ENCODE measurements at places on chromosomes 12 and 14.

- no peak for DNase-seq
Observed at GRCh38 chr12:54053003-54053750, 458 bp upstream of the HOXC4 start.

GRCh38 chr12:92108651-92109050 lies 37.0 kb downstream of the BTG1 start:
- DNase-seq, result no peak

DNA sequence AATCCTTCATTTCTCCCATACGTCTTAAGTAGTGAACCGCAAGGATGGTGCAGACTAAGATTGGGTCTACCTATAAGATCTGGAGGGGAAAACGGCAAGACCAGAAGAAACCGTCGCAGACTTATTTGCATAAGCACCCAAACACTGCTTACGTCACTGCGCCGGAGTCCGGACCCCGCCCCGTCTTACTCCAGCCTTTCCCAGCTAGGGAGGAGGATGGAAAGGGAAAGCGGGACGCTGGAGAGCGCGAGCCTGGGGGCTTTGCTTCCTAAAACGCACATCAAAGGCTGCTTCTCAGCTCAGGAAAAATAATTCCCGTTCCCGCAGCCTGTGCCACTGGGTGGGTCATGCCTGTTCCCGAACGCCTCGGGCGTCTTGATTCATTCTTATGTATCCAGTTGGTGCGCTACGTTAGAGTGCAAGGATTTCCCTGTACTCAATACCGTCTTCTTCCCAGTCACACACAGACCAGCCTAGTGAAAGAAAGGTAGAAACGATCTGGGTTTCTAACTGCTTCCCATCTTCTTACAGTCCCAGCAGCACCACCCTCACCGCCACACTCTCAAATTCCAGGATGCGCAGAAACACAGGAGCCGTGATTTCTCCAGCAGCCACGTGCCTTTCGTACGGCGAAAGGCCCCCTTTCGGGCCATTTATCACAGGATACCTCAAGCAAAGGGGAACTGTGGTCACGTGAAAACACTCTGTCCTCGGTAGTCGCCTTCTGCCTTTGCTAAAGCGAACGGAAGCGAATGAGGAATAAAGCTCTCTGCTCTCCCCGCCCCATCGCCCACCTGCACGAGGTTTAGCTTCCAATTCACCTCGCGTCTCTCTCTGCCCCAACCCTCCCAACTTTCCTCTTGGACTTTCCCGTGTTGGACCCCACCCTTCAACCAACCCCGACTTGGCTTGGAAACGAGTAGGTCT lies 1.1 kb downstream of the SLC6A15 start:
- no peak for DNase-seq

DNA sequence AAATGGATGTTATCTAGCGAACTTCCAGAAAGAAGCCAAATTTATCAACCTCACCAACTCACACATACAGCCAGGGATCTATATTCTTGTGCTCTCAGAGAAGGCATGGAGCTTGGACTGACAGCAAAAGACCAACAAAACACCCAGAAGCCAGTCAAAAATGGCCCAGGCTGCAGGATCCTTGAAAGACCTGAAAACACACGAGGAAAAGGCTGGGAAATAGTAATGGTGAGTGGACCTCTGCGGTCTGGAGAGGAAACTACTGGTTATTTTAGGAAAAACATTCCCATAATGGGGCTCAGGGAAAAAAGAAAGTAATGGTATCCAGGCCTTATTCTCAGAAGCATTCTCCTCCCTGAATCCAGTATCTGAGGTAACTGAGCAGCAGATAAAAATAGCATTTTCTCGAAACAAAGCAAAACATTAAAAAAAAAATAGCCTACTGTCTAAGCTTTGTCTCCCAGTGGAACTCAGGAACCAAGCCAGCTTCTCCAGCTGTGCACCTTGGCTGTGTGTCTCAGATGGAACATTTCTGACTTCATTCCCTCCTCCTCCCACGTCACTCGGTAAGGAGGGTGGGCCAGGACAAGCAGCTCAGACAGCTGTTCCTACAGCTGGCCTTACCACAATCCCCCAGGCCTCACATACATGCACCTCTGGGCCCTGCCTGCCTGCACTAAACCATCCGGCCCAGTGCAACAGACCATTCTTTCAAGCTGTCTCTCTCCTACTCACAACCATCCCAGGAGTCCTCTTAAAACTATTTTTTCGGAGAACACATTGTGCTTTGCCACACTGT lies 249.9 kb downstream of the DAD1 start:
- no peak for DNase-seq

DNA sequence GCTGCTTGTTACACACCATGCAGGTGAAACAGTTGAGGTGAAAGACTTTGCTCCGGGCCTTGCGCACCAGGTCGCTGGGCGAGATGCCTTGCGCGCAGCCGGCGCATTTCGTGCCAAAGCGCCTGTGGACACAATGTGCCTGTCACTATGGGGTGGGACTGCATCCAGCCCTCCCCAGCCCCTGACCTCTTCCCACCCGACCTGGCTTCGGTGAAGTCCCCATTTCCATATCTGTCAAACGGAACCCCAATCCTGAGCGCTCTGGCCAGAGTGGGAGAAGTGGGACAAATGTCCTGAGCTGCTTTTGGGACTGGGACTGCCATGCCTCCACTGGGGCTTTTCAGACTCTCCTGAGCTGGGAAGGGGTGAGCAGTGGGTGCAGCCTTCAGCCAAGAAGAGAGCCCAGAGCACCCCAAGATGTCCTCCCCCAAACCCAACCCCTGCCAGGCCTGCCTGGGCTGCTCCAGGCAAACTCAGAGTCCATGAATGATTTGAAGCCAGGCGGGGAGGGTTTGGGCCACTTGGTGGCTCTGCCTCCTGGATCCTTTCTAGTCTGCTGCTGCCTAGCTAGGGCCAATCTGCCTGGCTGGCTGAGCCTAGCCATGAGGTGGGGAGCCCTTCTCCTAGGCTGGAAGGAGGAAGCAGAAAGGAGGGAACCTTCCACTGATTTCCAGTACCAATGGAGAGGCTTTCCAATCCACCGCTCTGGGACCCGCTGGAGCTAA lies 2.3 kb downstream of the LHX5 start:
- DNase-seq, result no peak

- DNase-seq, result no peak
Observed at GRCh38 chr12:62207248-62207647, 53.0 kb upstream of the USP15 start.

Data from stimulated activated CD4-positive, alpha-beta T cell treated with anti-CD3 and anti-CD28 coated beads, Interleukin-2, amount 100 ng/mL, for 48 hours (primary cell).